ENCODE measurements at places on chromosomes 1 and 21.
A peak's percentile ranks its signal among the peaks of the same experiment; 100 is the strongest.

- DNase-seq: no peak
These were observed 8.0 kb upstream of the ANGPTL3 start for GRCh38 chr1:62589321-62589720.

- DNase-seq: no peak
These were observed 27.0 kb downstream of the TRIM11 start for GRCh38 chr1:228379666-228380065.

DNA sequence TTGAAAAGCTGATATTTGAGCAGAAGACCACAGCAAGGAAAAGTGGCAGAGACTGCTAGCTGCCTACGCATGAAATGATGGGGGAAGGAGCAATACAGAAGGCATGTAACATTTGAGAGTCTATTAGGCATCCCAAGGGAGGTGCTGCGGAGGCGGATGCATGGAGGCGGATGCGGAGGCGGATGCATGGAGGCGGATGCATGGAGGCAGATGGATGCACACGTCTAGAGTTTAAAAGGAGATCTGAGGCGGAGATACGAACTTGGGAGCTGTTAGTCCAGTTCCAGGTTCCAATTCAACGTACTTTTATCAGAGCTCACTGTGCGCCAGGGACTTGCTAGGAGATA, 744 bp upstream of the DDX20 start:
- no peak for DNase-seq

DNA sequence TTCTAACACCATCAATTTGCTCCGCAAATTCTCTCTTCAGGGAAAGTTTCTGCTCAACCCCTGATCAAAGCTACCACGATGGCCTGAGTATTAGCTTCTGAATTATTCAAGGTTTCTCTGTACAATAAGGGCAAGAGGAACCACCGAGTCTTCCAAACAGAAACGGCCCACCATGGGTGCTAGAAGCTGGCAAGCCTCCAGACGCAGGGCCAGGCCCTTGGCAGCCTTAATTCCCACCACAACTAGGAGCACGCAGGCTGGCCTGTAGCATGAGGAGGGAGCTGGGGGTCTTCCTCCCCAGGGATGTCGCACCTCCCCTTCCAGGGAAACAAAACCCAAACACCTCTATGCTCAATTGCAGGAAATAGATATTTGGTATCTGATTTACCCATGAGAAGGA, 11.1 kb downstream of the RSPH1 start:
- DNase-seq: no peak

DNA sequence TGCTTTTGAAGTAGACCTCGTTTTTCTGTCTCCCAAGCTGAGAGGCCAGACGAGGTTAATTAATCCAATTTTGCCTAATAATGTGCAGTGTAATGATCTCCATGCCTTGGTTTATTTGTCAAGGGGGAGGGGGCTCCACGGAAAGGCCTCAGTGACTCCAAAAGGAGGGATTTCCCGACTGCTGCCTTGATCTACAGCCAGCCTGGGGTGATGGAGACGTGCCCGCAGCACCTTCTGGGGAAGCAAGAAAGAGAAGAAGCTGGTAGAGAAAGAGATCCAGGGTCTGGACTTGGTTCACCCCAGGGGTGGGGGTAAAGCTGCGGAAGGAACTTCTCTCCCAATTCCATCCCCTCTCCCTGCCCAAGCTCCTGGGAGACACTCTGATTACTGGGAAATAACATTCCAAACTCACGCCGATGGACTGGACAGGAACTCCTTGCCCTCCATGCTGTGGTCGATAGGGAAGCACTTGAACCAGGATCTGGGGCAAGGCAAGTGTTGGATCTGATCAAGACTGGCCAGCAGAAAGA, 44.1 kb upstream of the SIM2 start:
- no peak for DNase-seq

GRCh38 chr1:205512059-205513045, 7.9 kb downstream of the CDK18 start:
- DNase-seq: peak; percentile 66

GRCh38 chr1:98677288-98677687, 15.8 kb downstream of the SNX7 start:
- DNase-seq: no peak

GRCh38 chr1:41665962-41666917, 181.8 kb upstream of the EDN2 start:
- DNase-seq: no peak

DNA sequence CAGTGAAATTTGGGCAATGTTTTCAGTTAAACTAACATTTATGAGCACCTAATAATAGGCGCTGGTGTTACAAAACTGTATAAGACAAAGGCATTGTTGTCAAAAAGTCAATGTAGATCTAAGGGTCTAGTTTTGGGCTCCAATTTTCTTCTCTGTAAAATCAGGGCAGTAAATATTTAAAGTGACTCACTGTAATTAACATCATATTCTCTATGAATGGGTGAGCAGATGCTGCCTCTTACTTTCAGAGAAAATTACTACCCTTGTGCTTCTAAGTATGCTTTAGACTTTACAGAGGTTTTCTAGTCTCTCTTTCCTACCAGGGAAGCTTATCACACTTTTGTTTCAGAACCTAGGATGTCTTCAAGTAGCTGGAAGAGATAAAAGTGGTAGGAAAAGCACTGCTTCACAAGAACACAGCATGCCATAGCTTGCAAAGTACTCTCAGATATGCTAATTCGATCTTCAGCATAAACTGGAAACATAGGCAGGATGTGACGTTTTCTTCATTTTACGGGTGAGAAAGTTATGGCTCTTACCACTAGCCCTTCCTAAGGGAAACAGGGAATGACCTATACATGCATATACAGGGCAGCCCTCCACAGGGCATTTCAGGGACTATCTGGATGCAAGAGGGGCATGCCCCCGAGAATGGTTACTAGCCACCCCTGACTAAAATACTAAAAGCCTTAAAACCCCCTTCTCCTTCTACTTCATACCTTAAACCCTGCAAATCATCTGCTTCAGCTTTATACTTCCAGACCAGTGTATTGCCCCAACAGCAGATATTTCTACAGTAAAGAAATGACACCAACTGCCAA, 2.6 kb downstream of the C1orf116 start:
- no peak for DNase-seq

DNA sequence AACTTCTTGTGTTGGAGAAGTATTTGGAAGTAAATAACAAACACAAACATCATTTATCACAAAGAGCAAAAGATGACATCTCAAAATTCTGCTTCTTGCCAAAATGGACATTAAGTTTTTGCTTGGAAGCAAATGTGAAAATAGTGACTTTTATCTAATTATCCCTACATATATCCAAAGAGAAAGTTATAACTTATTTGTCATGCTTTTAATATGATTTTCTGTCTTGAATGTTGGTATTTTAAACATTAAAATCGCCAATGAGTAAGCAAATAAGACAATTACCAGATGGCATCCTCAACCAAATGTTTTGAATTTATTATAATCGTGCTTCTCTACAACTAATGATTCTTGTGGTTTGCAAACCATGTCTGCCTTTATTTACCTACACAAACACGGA, 594.3 kb downstream of the KIF26B start:
- DNase-seq: no peak

GRCh38 chr1:17558954-17559614, 19.6 kb downstream of the ARHGEF10L start:
- DNase-seq: no peak

DNA sequence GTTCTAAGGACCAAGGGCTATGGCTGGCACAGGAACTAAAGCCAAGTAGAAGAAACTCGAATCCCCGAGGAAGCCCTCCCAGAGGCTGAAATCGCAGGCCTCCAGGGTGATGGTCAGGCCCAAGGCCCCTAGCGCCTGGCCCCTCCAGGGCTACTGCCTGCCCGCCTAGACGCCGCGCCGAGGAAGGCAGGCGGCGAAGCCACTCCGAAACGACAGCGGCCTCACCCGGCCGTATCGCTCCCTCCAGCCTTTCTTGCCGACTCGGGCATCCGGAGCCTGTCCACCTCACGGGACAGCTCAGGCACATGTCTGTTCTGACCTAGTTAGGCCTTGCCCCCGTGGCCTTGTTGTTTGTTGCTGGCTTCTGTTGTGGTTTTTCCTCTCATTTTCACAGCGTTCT, 9.7 kb upstream of the LHX8 start:
- DNase-seq: no peak

- DNase-seq: no peak
These were observed 8.8 kb upstream of the AHCYL1 start for GRCh38 chr1:109975718-109976117.

DNA sequence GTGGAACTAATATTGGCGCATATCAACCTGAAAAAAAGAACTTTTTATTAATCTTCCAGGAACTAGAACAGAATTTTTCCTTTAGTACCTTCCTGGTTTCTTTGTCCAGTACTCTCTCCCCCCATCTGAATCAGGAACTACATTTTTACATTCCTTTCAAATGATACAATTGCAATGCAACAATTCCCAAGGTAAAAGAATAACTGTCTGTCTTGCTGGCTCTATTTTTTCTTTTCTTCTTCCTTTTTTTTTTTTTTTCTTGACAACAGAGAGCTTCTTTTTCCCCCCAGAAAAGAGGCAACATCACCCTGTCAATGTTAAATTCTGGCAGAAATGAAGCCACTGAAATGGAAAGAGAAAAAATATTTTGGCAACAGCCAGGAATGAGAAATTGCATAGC, 4.5 kb upstream of the CD101 start:
- no peak for DNase-seq

- no peak for DNase-seq
These were observed 70.5 kb upstream of the DMRTA2 start for GRCh38 chr1:50493710-50494109.

GRCh38 chr21:25965951-25966707, 204.4 kb downstream of the APP start:
- no peak for DNase-seq

DNA sequence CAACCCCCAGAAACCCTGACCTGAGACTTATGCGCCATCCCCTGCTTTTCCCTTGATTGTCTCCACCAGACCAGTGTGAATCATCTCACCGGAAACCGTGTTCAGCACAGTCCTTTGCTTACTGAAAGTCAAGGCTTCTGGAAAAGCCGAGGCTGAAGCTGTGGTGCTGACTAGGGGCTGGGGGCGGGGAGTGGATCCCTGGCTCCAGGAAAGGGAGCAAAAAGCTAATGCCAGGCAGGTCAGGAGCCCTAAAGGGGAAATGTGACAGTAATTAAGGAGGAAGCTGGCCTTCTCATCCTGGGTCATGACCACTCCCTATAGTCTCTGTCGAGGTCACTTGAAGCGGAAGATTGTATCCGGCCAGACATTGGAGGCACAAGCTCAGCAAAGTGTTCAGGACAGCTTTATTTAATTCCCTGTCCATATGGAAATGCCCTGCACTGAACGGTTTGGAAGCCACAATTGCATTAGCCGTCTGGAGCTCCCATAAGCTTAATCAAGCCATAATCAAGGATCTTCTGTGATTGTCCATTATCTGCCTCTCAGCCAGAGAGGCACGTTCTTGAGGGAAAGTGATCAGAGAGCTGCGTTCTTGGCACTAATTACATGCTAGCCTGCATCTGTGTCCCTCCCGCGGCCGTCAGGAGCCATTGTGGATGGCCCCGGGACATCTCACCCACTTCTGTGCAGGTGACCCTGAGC, 403.6 kb downstream of the RRAGC start:
- DNase-seq: no peak

- DNase-seq: peak; percentile 6
These were observed 8.0 kb downstream of the CYYR1 start for GRCh38 chr21:26565111-26565510.

- no peak for DNase-seq
These were observed 13.8 kb downstream of the PIP5K1A start for GRCh38 chr1:151211972-151212705.

DNA sequence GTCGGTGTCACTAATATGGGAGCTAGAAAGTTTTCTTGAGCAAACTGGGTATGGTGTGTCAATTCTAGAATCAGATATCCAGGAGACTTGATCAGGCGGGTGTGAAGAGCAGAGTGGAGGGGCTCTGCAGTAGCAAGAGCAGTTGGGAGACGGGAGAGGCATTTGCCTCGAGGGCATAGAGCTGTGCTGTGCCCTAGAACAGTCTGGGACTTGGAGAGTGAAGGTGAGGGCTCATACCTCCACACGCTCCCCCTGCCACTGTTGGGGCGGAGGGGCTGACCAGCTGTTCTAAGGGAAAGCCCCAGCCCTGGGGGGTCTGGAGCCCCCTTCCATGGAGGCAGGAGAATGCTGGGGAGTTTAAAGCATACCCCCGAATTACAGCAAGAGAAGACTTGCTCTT, 33.8 kb downstream of the SIM2 start:
- no peak for DNase-seq

DNA sequence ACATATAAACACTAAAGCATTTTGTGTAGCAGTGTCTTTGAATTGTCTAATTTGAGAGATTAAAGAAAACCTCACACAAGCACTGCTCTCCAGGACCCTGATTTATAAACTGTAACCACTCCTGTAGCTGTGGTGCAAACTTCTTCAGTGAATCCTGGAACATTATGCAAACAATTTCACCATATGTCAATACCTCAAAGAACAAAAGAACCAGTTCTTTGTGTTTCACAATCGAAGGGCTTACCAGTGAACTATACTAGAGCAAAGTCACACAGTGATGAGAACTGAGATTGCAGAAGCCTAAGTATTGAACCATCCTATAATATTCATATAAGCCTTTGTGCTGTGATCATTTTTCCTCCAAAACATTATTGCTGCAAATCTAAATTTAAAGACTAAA, 21.5 kb downstream of the DPH5 start:
- no peak for DNase-seq

DNA sequence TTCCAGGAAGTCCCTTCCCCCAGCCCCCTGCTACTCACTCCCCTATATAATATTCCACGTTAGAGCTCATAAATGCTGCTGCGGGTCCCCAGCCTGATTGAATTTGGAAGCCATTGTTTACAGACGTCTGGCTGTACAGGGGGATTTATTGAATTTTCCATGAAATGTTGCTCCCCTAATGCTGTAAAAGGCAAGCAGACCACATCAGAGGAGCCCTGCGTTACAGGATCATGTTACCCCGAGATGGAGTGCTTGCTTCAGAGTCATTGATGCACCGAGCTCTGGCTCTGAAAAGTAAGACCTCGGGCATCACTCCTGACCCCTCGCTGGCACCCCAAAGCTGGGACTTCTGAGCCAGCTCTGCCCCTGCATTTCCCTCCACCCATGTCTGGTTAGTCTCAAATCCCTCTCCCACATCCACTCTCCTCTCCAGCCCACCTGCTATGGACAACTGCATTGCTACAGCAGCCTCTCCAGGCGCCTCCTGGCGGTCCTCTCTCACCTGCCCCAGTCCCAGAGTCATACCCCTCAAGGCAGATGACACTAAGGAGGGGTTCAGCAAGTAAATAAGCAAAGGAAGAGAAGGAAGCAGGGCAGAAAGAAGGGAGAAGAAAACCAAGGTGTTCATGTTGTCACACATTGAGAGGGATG, 127.8 kb downstream of the TMEM53 start:
- no peak for DNase-seq

GRCh38 chr1:13832536-13832935, 132.5 kb downstream of the PRDM2 start:
- DNase-seq: no peak

- DNase-seq: no peak
These were observed 509 bp downstream of the ADAMTS4 start for GRCh38 chr1:161198194-161198896.

Measured in globus pallidus (tissue), 1 donor.